ENCODE measurements at places on chromosomes 3 and 15.

GRCh38 chr15:46207341-46207740 is 572.5 kb downstream of the SQOR start:
- no peak for DNase-seq

- DNase-seq: no peak
Observed at GRCh38 chr15:91407269-91407889, 307.3 kb downstream of the SV2B start.

- DNase-seq: no peak
Observed at GRCh38 chr3:117308756-117309155, 599.2 kb downstream of the TUSC7 start.

GRCh38 chr3:96756516-96756915 is 57.9 kb upstream of the EPHA6 start:
- no peak for DNase-seq

GRCh38 chr15:58918239-58918638 is 15.2 kb downstream of the SLTM start:
- DNase-seq: no peak

DNA sequence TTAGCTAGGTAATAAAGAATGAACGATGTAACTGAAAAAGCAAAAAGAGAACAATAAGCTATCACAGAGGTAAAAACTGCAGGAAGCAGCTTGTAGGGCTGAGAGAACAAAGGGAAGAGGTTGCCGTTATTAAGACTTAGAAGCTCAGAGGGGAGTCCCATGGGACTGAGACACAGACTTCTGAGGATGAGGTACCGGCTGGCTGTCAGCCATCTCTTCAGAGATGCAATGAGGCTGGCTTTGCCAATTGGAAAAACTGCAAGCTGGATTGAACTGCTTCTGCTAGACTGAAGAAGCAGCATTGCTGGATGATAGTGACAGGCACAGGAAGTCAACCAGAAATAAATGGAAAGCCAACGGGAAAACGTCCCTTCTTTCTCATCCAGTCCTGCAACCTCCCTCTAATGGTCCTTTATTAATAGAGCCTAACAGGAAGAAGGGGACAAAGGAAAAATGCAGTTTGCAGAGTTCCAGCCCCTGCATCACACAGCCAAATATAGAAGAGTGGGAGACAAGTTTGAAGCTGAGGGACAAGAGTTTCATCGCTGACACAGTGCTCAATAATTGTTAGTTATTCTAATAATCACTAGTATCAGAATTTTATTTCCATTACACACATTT is 21.1 kb upstream of the KLHL6 start:
- no peak for DNase-seq

DNA sequence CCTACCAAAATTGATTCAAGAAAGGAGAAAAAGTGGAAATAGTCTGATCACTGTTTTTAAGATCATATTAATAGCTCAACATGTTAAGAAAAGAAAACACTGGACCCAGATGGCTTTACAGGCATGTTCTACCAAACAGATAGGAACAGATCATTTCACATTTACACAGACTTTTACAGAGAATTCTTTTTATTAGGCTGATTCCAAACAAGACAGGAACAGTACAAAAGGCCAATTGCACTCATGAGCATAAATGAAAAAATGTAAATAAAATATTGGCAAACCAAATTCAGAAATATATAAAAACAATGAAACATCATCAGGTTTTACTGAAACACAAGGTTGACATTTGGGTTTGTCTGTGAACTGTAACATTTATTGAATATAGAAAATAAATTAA is 106.5 kb downstream of the WNT5A start:
- no peak for DNase-seq

GRCh38 chr15:53126144-53126543 is 336.0 kb upstream of the ONECUT1 start:
- DNase-seq: no peak

GRCh38 chr15:34815836-34816235 is 20.5 kb upstream of the ACTC1 start:
- DNase-seq: no peak

- no peak for DNase-seq
Observed at GRCh38 chr3:37630441-37630840, 231.2 kb upstream of the CTDSPL start.

DNA sequence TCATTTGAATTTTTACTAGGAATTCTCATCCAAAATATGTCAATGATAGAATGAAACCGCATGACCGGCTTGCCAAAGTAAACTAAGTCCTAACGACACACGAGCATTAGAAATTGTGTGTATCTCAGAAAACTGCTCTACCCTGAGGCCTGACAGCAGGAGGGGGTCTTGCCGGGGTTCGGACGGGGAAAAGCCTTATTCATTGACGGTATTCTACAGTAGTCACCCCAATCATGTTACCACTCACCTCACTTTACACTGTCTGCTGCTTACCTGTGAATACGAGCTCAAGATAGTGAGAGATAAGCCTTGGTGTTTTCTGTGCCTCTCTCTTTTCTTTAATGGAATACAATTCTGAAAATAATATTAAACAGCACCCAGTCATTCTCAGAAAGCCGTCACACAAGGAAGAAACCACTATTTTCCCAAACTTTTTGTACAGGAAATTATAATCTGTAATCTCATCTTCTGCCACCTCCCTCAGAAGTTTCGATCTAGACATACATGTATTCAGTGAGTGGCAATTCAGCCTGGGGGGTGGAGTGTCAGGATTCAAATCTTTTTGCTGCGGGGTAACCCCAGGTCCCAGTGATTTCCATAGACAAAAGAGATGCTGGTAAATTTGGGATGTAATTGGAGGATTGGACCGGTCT is 492 bp upstream of the FAM43A start:
- DNase-seq: no peak

DNA sequence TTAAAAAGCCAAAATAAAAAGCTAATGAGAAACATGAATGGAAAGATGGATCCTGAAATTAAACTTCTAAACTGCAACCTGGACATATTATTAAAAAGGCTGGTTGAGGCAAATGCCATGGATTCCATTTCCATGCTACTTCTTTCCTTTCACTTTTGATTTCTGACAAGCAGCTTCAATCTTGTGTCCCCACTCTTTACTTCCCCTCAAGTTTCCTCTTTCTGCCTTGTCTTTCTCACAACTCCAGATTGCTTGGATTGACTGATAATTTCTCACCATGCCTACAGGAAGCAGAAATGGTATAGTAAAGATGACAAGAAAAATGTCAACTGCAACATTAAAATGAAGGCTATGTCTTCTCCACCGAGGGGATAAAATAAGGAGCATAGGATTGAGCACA is 1136.7 kb downstream of the TUSC7 start:
- DNase-seq: no peak

- DNase-seq: no peak
Observed at GRCh38 chr3:62805106-62805505, 70.1 kb downstream of the CADPS start.

DNA sequence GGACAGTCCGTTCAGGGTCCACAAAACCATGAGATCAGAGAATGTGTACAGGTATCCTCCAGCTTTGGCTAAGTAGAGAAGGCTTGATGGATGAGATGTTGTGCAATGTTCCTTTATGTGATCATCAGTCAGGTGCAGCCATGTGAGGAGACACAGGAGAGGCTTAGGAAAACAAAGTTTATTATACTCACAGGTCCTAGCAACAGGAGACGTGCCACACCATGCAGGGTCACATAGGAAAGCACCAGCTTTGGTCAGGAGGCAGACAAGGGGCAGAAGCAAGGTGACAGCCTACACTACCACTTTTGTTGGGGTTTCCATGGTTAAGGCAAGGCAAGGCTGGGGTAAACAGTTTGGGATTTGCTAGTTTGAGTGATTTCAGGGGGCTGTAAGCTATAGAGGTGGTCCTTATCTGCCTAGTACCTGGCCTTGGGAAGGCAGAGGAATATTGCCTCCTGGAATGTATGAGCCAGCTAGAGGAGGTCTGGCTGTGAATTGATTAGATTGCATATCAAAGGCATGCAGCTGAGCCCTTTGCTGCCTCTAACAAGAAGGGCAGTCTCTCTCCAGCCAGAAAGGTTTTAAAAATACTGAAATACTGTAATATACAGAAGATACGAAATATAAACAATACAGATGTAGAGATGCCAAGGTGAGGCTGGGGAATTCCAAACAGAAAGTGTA is 248.6 kb downstream of the RYR3 start:
- no peak for DNase-seq

DNA sequence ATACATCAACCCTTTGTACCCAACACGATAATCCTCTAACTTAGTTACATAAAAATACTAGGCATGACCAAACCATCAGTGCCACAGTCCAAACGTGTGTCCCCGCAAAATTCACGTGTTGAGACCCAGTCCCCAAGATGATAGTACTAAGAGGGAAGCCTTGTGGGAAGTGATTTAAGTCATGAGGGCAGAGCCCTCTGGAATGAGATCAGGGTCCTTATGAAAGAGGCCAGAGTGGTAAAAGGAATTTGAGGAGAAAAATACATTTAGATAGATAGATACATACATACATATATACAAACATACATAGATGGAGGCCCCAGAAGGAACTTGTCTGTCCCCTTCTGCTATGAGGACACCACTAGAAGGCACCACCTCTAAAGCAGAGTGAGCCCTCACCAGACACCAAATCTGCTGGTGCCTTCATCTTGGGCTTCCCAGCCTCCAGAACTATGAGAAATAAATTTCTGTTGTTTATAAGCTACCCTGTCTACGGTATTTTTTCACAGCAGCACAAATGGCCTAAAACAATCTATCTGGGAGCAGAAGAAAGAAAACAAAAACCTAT is 8.0 kb downstream of the TBC1D2B start:
- DNase-seq: no peak

DNA sequence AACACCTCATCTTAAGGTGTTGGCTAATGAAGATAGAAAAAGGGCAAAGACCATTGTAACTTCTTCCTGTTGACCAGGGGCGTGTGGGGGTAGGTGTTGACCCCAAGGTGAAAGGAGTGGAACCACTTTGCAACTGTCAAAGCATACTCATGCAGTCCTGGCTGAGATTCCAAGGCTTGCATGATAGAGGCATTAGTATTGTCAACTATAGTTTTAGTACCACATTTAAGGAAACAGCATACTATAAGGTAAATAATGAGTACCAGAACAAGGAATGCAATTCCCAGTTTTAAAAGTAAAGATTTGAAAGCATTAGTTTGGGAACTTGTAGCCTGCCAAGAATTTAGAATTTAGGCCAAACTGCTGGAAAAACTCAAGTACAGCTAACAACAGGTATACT is 27.8 kb upstream of the ADGRG7 start:
- DNase-seq: no peak

GRCh38 chr15:49225572-49226281 is 55.7 kb downstream of the GALK2 start:
- no peak for DNase-seq

- DNase-seq: no peak
Observed at GRCh38 chr3:67001086-67001861, 3.2 kb downstream of the KBTBD8 start.

DNA sequence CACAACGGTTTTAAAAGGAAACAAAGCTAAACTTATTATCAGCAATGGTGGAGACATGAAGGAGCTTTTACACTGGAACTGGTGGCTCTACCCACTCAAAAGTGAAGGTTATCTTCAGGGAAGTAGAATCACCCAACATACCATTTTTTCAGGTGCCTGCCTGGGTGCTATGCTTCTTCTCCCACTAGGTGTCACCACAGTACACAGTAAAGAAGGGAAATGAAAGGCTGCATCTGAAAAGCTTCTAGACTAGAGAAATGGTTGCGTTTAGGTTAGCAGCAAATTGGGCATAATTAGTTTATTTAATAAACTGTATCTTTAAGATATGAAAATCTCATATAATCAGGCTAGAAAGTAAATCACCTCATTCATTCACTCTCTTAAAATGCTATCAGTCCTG is 47.0 kb upstream of the SELENOK start:
- DNase-seq: peak; percentile 64

GRCh38 chr3:71685686-71686085 is 39.5 kb downstream of the EIF4E3 start:
- DNase-seq: no peak

DNA sequence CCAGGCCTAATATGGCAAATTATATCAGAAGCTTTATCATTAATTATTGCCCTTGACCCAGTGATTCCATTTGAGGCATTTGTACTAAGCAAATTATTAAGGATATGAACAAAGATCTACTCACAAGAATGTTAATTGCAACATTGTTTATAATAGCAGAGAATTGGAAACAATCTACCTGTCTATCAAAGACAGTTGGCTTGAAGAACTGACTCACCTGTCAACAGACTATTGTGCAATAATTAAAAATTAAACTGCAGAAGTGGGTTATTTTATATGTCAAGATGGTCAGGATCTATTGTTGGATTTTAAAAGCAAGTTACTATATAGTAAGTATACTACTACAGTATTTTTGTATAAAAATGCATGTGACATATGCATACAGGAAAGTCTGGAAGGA is 6.7 kb upstream of the FETUB start:
- no peak for DNase-seq

DNA sequence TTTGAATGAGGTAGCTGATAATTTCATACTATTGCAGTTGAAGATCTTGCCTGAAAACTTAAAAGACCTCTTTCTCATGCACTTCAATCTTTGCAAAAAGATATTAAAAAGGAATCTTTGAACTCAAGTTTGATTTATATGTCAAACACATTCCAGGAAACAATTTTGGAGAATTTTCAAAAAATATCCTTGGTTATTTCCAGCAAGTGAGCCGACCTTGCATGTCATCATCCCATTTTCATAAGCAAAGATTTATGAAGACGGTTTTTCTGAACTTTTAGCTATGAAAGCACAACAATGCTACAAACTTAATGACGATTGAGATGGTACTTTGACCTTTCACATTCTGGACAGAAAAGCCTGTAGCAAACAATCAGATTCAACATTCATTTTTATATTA is 95.6 kb downstream of the RFX7 start:
- no peak for DNase-seq

Measured in AG20443 (cell line).